ENCODE measurements at places on chromosomes 12 and 14.

GRCh38 chr12:93198086-93198485, 179.6 kb upstream of the NUDT4 start:
- DNase-seq, result no peak

DNA sequence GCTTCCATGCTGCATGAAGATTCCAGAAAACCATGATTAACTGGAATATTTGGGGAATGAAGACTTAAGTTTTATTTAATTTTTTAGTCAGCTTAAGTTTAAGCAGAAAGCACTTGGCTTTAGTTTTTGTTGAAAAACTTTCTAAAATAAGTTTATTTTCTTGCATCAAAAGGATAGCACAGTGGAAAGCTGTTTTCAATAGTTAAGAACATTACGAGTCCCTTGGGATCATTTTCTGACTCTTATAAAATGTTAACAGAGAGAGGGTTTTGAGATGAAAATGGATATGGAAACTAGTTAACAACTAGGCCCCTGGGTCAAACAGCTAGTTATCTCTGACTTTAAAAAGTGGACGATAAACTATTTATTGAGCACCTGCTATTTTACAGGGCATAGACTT, 181.9 kb upstream of the SLC38A2 start:
- DNase-seq, result no peak

DNA sequence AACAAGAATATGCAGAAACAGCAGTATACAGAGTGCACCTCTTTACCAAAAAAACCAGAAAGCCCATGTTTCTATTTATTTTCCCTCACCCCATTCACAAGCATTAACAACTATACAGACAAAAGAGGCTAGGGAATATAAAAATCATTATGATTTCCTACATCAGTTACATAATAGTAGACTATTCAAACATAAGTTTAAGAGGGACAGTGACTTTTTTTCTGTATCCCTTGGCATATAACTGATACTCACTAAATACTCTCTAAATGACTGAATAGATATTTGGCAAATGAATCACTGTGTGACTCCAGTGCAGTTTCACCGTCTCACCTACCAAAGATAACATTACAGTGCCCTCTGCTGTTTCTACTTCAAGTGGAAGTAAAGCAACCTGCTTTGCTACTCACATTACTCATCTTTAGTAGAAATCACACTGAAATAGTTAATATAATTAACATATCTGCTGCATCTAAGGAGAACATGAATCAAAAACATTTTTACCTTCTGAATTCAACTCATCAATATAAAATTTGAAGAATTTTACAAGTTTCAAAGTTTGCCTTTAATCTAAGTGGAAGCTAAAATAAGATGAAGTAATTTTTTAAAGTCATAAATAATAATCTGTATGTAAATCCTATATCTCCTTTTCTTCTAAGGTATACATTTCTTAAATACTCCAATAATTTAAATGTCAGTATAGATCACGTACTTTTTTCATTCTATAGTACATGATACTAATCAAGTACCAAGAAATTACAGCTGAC, 103.8 kb downstream of the OSBPL8 start:
- no peak for DNase-seq

- no peak for DNase-seq
These were observed 861.0 kb downstream of the RPS29 start for GRCh38 chr14:48725051-48725734.

DNA sequence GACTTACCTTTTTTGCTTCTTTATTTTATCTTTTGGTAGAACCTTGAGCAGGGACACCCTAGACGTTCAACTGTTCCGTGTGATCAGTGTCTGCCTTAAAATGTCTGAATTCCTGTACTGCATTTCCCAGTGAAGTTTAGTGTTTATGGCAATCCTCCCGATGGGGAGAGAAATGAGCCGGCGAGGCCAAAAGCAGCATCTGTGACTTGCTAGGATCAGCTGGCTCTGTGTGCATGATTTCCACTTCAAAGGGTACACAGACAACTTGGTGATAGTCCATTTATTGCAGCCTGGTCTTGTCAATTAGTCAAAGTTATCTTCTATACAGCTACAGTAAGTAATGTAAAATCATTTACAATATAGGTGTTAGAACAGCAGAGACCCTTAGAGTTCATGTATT, 768.5 kb downstream of the DIO2 start:
- DNase-seq, result no peak

DNA sequence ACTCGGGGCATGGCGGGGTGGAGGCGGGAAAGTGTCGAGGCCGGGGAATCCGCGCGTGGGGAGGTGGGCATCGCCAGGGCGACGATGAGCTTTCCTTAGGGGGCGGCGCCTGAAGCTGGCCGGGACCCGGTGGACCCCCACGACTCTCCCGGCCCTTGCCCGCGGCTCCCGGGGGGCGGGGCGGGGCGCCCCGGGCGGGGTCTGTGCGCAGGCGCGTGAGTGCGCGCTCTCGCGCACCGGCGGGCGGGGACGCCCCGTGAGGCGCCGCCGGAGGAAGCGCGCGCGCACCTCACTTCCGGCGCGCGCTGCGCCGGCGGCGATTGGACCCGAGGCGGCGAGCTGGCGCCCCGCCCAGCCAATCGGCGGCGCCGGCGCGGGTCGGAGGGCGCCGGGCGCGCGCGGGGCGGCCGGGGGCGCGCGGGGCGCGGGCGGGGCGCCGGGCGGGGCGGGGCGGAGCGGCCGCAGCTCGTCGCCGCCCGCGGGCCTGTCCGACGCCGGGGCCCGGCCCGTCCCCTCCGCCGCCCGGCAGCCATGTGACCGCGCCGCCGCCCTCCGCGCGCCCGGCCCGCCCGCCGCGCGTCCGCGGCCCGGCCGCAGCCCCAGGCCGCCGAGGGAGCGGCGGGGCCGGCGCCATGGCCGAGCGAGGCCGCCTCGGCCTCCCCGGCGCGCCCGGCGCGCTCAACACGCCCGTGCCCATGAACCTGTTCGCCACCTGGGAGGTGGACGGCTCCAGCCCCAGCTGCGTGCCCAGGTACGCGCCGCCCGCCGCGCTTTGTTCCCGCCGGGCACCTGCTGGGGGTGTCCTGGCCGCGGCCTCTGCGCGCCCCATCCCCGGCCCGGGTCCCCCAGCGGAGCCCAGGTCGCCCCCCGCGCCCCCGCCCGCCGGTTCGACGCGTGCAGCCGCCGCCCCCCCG, at the start of gene PACS2:
TSS of gene PACS2 (plus strand) at position 462 of the 914 bp plus-strand sequence. CDS start at position 633, 171 bp downstream.
- DNase-seq, result peak; percentile 59

- DNase-seq, result no peak
These were observed 270.5 kb downstream of the TTC6 start for GRCh38 chr14:37865719-37866549.

DNA sequence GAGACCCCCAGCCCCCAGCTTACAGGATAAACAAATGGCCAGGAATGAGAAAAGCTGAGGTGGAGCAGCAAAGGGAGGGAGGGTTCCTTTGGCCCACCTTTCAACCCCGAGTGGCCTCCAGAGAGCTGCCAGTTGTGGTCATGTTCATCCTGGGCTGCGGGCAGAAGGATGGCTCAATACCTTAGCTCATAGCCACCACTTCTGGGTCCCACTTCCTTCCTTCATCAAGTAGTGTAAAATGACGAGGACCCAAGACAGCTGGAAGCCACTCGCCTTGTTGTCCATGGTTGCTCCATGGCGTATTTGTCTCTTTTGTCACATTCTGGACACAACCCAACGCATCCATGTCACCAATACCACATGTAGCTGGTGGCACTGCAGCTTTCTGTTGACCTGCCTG, 24.2 kb downstream of the CRACR2A start:
- DNase-seq, result no peak

- DNase-seq, result no peak
These were observed 24.4 kb downstream of the ATP23 start for GRCh38 chr12:57965766-57966165.

DNA sequence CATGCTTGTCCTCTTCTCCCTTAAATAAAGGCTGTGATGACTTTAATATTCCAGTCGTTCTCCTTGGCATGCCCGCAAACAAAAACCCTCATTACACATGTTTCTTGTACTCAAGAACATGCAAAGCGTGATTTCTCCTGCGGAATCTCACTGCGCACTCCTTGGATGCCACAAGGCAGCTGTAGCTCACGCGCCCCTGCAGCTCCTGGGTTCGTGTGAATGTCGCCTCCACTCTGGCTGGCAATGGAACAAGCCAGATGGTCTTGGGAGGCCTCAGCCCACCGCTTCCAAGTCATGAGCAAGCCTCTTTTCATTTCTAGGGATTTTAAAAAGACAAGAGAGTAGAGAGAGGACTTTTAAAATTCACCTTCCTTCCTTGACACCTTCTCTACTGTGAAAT, 403.8 kb downstream of the PCNX1 start:
- DNase-seq, result no peak

GRCh38 chr12:47032644-47033043, 46.8 kb upstream of the PCED1B start:
- no peak for DNase-seq

All from stimulated activated CD8-positive, alpha-beta memory T cell treated with anti-CD3 and anti-CD28 coated beads, Interleukin-15, amount 100 ng/mL, for 24 hours (primary cell).